ENCODE measurements at places on chromosomes 6 and 20.
A peak's percentile ranks its signal among the peaks of the same experiment; 100 is the strongest.

GRCh38 chr6:168091381-168092264 lies 12.6 kb upstream of the FRMD1 start:
- H3K4me3 ChIP-seq = no peak overlapping the region
- no peaks in the 10 kb centered on the region for H3K36me3 ChIP-seq
- H3K27me3 ChIP-seq = peaks cover 3% of the 10 kb centered on the region
- H3K4me1 ChIP-seq = no peaks in the 10 kb centered on the region
- DNase-seq = no peak

- H3K4me3 ChIP-seq = no peak overlapping the region
- peaks cover 23% of the 10 kb centered on the region for H3K4me1 ChIP-seq
- H3K36me3 ChIP-seq = peaks cover 8% of the 10 kb centered on the region
- no peak for DNase-seq
- H3K27ac ChIP-seq = peak overlapping the region; percentile 15
- H3K27me3 ChIP-seq = no peaks in the 10 kb centered on the region
Measured at GRCh38 chr6:7236306-7237209, 76.4 kb downstream of the SSR1 start.

DNA sequence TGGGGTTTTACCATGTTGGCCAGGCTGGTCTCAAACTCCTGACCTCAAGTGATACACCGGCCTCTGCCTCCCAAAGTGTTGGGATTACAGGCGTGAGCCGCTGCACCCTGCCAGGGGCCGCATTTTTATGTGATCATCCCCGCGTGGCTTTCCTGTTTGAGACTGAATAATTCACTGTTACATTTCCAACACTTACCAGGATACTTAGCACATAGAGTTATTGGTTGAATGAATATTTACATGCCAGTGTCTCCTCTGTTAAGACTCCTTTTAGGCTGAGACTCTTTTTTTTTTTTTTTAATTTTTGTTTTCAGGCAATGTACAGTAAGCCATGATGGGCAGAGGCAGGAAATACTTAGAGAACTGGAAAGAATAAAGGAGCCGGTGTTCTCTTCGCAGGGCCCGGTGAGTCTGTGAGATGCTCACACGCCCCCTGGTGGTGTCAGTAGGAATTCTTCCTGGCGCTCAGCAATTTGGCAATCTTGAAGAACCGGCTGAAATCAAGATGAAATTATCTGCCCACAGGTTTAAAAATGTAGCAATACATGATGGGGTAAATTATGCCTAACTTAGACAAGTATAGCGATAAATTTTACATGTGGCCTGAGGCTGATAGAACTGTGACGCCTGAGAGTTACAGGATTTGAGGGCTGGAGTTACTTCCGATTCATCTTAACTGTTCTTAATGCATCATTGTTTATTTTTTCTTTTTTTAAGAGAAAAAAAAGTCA lies 7.6 kb upstream of the RNF114 start:
- H3K4me1 ChIP-seq = no peaks in the 10 kb centered on the region
- H3K36me3 ChIP-seq = no peaks in the 10 kb centered on the region
- H3K4me3 ChIP-seq = peak overlapping the region; percentile 26
- H3K27me3 ChIP-seq = peaks cover 2% of the 10 kb centered on the region
- peak overlapping the region; percentile 89 for H3K27ac ChIP-seq

GRCh38 chr6:110864824-110865223 lies 9.8 kb upstream of the AMD1 start:
- no peaks in the 10 kb centered on the region for H3K36me3 ChIP-seq
- no peaks in the 10 kb centered on the region for H3K27me3 ChIP-seq
- peaks cover 7% of the 10 kb centered on the region for H3K4me1 ChIP-seq
- H3K27ac ChIP-seq = peak overlapping the region; percentile 11

- H3K36me3 ChIP-seq = no peaks in the 10 kb centered on the region
- no peak overlapping the region for H3K27ac ChIP-seq
- H3K4me3 ChIP-seq = no peak overlapping the region
Measured at GRCh38 chr20:7500231-7500663, 440.0 kb downstream of the HAO1 start.

DNA sequence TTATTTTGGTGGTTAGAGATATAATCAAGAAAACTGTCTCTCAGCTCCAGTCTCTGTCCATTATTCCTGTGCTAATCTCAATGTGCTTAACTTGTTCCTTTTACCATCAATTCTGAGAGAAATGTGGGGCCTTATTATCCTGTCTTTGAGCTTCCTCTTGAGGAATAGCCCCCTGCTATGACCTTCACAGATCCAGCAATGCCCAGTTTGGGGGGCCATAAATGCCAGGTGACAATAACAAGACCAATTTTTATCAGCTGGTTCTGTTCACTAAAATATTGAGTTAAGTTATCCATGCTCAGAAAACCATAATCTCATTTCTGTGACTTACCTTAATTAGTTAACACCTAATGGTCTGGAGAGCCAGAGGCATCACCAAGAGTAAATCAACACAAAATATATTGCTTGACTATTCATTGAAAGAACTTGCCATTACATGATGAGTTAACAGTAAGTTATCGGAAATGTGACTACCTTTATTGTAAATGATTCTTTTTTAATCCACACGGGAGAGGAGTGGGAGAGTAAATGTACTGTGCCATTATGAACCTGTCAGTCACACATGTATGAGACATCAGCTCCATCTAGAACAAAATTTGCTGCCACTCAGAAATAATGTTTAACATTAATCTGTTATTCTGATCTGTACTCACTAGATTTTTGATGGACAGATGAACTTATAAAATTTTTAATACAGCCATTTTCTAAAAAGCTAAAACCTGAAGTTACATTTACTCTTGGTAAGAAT lies 149.7 kb downstream of the ID4 start:
- no peaks in the 10 kb centered on the region for H3K36me3 ChIP-seq
- no peaks in the 10 kb centered on the region for H3K4me1 ChIP-seq
- no peak overlapping the region for H3K4me3 ChIP-seq
- peaks cover 3% of the 10 kb centered on the region for H3K27me3 ChIP-seq
- DNase-seq = no peak

- peak overlapping the region; percentile 91 for H3K27ac ChIP-seq
- no peaks in the 10 kb centered on the region for H3K27me3 ChIP-seq
- H3K4me3 ChIP-seq = peak overlapping the region; percentile 99
- no peak for DNase-seq
- H3K36me3 ChIP-seq = peaks cover 6% of the 10 kb centered on the region
Measured at GRCh38 chr6:35343092-35343834, 905 bp downstream of the PPARD start.

DNA sequence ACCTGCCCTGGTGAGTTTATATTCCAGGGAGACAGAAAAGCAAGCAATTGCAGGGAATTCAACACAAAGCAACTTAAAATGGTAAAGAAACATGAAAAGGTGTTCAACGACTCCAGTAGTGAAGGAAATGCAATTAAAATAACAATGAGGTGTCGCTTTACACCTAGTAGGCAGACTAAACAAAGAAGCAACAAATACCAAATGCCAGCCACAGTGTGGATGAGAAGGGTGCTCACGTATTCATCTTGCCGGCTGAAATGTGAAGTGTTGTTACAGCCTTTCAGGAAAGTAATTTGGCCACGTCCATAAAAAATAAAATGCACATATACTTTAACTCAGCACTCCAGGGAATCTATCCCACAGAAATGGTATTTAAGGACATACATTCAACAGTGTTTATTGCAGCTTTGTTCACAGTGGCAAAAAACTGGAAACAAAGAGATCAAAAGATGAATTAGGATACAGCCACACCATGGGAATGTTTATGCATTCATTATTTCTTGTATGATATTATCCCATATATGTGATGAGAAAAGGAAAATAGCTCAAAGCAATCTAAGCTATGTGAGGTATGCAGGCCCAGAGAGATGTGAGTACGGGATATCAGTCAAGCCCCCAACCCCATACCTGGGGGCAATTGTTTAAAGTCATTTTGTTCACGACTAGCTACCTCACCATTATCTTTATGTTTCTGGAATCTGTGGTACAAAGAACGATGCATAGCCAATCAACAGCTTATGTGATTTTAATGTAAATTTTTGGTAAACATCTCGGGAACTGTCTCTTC lies 266.0 kb upstream of the SOX4 start:
- no peak overlapping the region for H3K4me3 ChIP-seq
- H3K4me1 ChIP-seq = no peaks in the 10 kb centered on the region
- no peaks in the 10 kb centered on the region for H3K36me3 ChIP-seq

DNA sequence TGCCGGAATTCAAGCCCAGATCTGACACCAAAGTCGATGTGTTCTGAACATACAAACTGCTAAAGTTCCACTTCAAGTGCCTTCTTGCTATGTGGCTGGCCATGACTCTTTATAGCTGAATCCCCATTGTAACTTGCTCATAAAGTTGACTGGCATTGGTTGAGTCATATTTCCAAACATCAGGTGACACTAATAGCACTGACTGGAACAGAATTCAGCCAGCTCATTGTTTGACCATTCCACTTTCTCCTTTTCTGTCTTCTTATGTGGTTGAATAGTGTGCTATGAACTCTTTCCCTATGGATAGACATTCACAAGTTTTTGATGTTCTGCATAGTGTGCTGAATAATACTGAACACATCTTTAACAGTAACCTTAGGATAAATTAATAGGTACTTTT lies 266.2 kb upstream of the ZFP64 start:
- no peak overlapping the region for H3K27ac ChIP-seq
- no peaks in the 10 kb centered on the region for H3K4me1 ChIP-seq
- no peaks in the 10 kb centered on the region for H3K36me3 ChIP-seq
- no peak overlapping the region for H3K4me3 ChIP-seq

- H3K4me3 ChIP-seq = no peak overlapping the region
- no peak overlapping the region for H3K27ac ChIP-seq
- no peaks in the 10 kb centered on the region for H3K36me3 ChIP-seq
- no peaks in the 10 kb centered on the region for H3K4me1 ChIP-seq
- peaks cover 15% of the 10 kb centered on the region for H3K27me3 ChIP-seq
- DNase-seq = no peak
Measured at GRCh38 chr20:57953638-57954037, 243.8 kb upstream of the PMEPA1 start.

- no peaks in the 10 kb centered on the region for H3K27me3 ChIP-seq
- no peak overlapping the region for H3K27ac ChIP-seq
- no peaks in the 10 kb centered on the region for H3K4me1 ChIP-seq
- DNase-seq = no peak
Measured at GRCh38 chr6:8900056-8900455, 464.7 kb upstream of the SLC35B3 start.

- no peak overlapping the region for H3K4me3 ChIP-seq
- H3K27ac ChIP-seq = no peak overlapping the region
- H3K4me1 ChIP-seq = peaks cover 4% of the 10 kb centered on the region
- no peak for DNase-seq
- no peaks in the 10 kb centered on the region for H3K36me3 ChIP-seq
- H3K27me3 ChIP-seq = no peaks in the 10 kb centered on the region
Measured at GRCh38 chr6:43673444-43674084, 14.0 kb downstream of the MRPS18A start.

GRCh38 chr6:121430514-121431460 lies 4.7 kb upstream of the GJA1 start:
- H3K4me1 ChIP-seq = no peaks in the 10 kb centered on the region
- no peak for DNase-seq

DNA sequence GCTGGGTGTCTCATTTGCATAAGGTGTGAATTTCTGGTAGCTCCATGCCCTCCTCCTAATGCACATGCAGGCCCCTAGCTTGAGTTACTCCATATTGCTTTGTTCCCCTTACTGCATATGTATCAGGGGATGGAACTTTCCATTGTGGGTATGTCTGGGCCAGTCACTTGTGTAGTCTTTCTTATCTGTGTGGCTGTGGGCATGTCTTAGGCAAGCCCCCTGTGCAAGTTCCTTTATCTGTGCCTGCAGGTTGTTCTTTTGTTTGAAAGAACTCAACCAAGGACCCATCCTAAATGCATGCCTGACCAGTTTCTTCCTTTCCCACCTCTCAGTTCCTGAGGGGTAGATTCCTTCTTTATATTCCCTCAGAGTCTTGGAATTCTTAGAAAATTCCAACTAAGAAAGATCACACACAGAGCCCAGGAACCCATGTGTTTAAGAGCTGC lies 23.6 kb downstream of the MBOAT1 start:
- H3K27ac ChIP-seq = no peak overlapping the region
- no peaks in the 10 kb centered on the region for H3K36me3 ChIP-seq
- no peaks in the 10 kb centered on the region for H3K4me1 ChIP-seq
- H3K4me3 ChIP-seq = no peak overlapping the region

DNA sequence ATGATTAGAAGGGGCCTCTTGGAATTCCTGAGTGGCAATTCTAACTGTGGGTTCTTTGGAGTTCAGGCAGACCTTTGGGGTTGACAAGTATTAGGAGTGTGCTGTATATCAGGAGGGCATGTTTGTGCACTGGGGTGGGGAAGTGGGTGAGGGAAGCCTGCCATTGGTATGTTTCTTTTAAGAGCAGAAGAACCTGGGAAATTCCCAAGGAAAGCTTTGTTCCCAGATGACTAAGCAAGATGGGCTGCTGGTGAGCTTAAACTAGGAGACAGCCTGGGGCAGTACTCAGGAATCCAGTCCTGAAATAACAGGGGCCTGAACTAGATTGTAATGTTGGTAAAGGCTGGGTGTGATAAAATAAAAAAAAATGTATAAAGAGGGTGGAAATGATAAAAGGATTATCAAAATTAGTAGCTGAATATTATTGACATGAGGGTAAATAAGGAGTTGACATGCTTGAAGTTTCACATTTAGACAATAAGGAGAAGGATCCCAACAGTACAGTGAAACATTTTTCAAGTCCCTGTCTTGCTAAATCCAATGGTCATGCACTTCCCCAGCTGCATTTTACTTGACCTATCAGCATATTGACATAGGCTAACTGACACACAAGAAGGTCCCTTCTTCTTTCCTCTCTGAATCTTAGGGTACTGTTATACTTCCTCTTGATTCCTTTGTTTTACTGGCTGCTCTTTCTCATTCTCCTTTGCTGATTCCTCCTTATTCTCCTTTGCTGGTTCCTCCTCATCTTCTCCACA lies 18.4 kb upstream of the IFNGR1 start:
- peaks cover 46% of the 10 kb centered on the region for H3K4me1 ChIP-seq
- H3K27me3 ChIP-seq = no peaks in the 10 kb centered on the region
- H3K36me3 ChIP-seq = peaks cover 7% of the 10 kb centered on the region
- H3K27ac ChIP-seq = no peak overlapping the region
- H3K4me3 ChIP-seq = no peak overlapping the region
- DNase-seq = no peak

DNA sequence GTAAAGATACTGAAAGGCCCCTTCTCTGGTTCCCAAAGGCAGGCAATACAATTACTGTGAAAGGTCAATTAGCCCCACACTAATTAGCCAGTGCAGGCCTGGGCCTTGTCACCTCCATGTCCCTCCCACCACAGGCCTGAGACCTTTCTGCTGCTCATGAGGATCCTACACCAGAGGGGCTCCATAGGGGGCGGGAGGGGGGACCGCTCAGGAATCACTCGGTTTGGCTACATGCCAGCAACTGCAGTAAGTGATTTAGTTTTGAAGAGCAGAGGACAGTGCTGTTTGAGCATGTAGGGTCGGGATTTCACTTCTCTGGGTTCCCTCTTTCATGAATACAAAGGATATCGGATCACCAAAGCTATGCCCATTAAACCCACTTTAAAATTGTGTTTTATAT lies 455.6 kb downstream of the PRKN start:
- no peak for DNase-seq
- peaks cover 3% of the 10 kb centered on the region for H3K36me3 ChIP-seq
- H3K27me3 ChIP-seq = no peaks in the 10 kb centered on the region
- H3K27ac ChIP-seq = no peak overlapping the region
- H3K4me1 ChIP-seq = no peaks in the 10 kb centered on the region

- no peak overlapping the region for H3K27ac ChIP-seq
- no peaks in the 10 kb centered on the region for H3K4me1 ChIP-seq
- H3K36me3 ChIP-seq = no peaks in the 10 kb centered on the region
- H3K27me3 ChIP-seq = peaks cover 33% of the 10 kb centered on the region
- DNase-seq = no peak
- no peak overlapping the region for H3K4me3 ChIP-seq
Measured at GRCh38 chr20:59632541-59633113, 28.3 kb downstream of the PHACTR3 start.

Measured in naive thymus-derived CD8-positive, alpha-beta T cell (primary cell).